ENCODE measurements at places on chromosomes 6 and 20.

DNA sequence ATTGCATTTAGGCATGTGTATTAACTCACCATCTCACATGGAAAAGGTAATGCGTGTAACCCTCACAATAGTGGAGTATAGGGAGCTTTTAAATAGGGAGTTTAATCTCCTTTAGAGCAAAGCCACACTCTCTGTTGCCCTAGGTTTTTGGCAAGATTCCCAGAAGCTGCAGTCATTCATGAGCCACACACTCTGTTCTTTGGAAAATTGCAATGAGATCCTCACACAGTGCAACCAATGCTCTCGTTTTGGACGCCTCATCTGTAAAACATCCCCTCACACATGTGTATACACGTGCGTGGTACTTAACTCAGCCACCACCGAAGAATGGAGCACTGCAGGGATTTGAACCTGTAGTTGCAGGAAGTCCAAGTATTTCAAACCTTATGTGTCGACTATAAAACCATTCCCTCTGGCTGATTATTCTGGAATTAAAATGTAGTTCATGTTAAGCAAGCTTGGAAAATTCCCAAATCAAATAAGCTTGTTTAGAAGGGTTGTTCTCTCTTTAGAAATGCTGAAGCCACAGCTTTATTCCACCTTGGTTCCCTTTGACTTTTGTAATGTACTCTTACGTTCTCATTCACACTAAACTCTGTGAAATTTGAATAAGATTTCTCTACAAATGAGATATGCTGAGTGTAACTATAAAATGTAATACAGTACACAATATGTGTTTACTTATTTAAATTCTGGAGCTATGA, 489.8 kb upstream of the MANEA start:
- no peak for DNase-seq

DNA sequence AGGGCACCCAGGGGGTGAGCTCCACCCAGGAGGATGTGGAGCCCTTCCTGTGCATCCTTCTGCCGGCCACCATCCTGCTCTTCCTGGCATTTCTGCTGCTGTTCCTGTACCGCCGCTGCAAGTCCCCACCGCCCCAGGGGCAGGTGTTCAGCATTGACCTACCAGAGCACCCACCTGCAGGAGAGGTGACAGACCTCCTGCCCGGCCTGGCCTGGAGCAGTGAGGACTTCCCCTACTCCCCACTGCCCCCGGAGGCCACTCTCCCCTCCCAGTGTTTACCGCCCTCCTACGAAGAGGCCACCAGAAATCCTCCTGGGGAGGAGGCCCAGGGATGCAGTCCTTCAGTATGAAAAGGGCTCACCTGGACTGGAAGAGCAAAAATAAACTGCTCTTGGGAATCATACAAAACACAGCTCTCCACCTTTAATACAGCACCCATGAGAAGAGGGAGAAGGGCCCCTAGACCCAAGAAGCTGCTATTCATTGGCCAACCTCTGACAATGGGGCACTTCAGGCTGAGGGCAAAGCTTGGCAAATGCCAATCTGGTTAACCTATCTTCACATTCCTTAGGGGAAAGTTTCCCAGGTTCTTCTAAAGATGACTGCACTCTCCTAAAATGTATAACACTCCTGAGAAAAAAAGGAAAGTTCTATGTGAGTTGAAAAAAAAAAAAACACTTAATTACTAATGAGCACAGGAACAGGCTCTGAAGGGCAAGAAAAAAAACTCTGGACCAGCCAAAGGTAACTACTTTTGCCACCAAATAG, 5.0 kb downstream of the SMIM28 start:
- DNase-seq, result no peak

DNA sequence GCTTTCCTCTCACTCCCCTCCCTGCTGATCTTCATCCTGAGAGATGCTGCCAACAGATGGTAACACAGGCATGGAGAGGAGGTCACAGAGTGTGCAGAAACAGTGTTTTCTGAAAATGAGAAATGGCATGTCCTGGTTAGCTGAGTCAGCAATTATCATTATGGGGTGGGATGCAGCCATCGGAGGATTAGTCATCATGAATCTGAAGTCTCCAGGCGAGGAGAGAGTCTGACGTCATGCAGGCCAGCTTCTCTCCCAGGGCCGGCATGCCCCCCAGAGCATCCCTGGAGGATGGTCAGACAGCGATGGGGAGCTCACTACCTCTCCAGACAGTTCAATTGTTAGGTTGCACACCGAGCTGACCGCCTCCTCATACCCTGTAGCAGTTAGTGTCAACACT, 4.7 kb upstream of the GTSF1L start:
- no peak for DNase-seq

DNA sequence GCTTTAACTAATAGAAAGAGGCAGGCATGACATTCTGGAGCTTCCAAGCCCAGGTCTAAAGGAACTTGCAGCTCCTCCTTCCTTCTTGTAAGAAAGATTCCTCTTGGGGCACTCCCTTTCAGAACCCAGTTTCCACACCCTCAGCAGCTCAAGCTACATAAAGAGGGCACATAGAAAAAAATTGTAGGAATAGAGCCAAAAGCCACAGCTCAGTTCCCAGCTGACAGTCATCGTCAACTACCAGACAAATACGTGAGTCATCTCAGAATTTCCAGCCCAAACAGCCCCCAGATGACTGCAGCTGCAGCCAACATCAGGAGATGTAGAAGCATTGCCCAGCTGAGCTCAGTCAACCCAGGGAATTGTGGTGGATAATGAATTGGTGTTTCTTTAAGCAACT, 349.8 kb upstream of the ARID1B start:
- DNase-seq, result no peak

GRCh38 chr20:31708736-31709534, 13.7 kb downstream of the BCL2L1 start:
- no peak for DNase-seq

- DNase-seq, result peak; percentile 69
These were observed 887 bp downstream of the GABBR1 start for GRCh38 chr6:29631860-29632731.

GRCh38 chr20:22567944-22568871, 16.2 kb downstream of the FOXA2 start:
- DNase-seq, result no peak

GRCh38 chr6:15042938-15043337, 202.9 kb upstream of the JARID2 start:
- DNase-seq, result no peak

Measured in activated T-cell treated with anti-CD3 and anti-CD28 coated beads, Interleukin-2, amount 50 U/mL, for 24 hours (primary cell).